ENCODE measurements at places on chromosomes 5 and 9.

- no peak for DNase-seq
Observed at GRCh38 chr5:74103131-74104023, 477.4 kb downstream of the ARHGEF28 start.

DNA sequence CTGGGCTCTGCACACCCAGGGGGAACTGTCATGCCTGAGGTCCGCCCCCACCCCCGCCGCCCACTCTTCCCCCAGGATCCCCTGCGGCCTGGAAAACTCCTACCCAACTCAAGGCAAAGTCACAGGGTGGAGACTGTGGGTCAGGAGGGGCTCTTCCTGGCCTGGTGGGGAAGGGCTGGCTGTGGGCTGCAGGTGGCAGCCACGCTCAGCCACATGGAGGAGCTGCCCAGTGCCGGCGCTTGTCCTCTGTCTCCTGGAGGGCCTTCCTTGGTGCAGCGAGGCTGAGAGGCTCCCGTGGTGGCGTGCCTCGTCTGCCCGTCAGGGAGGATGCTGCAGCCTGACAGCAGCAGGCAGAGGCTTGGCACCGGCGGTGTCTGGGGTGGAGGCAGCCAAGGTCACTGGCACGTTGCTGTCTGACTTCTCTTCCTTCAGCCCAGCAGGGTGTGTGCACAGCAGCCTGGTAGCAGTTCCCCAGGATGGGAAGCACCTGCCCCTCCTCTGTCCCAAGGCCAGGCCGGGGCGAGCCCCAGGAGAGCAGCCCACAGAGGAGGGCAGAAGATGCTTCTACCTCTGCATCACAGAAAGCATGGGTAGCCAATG lies 78.1 kb downstream of the ADAMTS2 start:
- no peak for DNase-seq

DNA sequence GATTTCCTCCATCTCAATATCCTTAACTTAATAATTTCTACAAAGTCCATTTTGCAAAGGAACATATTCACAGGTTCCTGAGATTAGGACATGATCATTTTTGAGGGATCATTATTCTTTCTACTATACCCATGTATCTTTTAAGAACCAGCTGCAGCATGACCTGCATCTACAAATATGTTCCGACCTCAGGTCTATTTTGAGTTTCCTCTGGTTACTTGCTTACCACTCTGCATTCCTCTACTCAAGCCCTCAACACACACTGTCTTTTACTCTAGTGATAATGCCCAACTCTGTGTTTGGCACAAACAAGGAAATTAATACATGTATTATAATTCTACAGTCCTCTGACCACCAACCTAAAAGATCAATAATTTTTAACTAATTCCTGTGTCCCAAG lies 386.1 kb downstream of the DNAH5 start:
- no peak for DNase-seq

GRCh38 chr5:148484651-148485050 lies 100.9 kb downstream of the FBXO38 start:
- no peak for DNase-seq

DNA sequence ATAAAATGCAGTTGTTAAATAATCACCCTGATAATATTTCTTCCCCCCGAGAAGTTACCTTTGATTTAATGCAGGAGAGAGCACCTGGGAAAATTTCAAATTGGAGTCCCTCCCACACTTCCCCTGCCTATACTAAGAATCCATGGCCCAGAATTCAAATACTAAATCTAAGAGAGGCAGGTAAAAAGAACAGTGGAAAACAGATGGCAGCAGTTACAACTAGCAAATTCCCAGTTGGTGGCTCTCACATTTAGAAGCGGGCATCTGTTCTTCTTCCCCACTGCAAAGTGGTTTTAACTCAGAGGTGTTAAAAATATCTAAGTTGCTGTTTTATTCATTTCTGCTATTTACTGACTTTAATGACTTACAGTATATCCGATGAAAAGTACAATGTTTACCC lies 210.4 kb upstream of the ELAVL2 start:
- DNase-seq: no peak

GRCh38 chr9:131755541-131756198 lies 15.8 kb upstream of the RAPGEF1 start:
- peak; percentile 64 for DNase-seq

- DNase-seq: no peak
Observed at GRCh38 chr9:826500-827280, 14.8 kb upstream of the DMRT1 start.

DNA sequence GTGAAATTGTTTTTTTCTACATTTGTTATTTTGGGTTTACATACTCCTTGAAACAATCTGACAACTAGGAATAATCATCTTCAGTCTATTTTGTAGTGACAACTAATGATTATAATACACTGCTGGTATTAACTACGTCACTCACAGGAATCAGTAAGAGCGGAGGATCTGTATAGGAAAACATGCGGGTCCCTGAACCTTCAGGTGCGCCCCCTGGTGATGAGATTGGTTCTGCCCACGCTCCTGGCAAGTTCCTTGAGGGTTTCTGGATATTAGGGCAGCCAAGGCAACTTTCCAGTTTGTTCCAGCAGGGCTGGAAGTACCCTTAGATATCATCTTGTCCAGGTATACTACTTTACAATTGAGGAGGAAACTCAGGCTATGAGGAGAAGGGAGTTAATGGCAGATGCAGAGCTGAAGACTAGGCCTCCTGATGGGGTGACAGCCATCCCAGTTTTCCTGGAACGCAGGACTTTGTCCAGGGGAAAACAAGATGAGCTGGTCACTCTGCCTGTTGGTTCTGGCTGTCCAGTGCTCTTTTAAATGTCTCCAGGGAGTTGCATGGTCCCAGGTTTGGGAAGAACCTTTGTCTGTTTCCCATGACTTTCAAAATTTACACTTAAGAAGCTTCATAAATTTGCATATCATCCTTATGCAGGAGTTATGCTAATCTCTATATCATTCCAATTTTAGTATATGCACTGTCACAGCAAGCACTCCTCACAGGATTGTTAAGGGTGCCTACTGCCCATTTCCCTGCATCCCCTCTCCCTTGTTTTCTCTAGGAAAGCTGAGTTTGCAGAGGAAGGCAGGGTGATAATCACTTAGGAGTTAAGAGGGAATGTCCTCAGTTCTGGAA lies 14.9 kb upstream of the WNT8A start:
- DNase-seq: peak; percentile 38

- no peak for DNase-seq
Observed at GRCh38 chr9:8653111-8653510, 853.5 kb upstream of the DMAC1 start.

DNA sequence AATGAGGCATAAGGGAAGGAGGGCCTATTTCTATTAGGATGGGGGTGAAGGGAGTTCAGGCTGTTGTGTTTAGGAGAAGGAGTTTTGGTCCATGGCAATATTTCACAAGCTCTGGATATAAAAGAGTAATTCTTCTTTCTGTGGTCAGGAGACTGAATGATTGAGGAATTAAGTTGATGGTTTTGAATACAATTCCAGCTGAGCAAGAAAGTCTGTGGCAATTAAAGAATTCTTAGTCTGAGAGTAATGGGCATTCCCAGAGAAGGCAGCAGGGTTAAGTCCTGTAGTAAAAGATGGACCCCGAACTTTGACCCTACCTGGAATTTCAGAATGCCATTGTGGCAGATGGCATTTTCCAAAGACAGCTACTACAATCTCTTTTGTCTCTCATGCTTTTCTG lies 202.6 kb downstream of the TLE4 start:
- DNase-seq: no peak

- DNase-seq: no peak
Observed at GRCh38 chr9:13322828-13323550, 43.5 kb upstream of the MPDZ start.

- DNase-seq: no peak
Observed at GRCh38 chr5:91850031-91850430, 466.9 kb upstream of the ARRDC3 start.

- no peak for DNase-seq
Observed at GRCh38 chr9:128928624-128929023, 7.8 kb downstream of the PHYHD1 start.

GRCh38 chr9:78399153-78399552 lies 102.2 kb downstream of the PSAT1 start:
- no peak for DNase-seq

- no peak for DNase-seq
Observed at GRCh38 chr9:110016340-110016739, 191.6 kb downstream of the C9orf152 start.

DNA sequence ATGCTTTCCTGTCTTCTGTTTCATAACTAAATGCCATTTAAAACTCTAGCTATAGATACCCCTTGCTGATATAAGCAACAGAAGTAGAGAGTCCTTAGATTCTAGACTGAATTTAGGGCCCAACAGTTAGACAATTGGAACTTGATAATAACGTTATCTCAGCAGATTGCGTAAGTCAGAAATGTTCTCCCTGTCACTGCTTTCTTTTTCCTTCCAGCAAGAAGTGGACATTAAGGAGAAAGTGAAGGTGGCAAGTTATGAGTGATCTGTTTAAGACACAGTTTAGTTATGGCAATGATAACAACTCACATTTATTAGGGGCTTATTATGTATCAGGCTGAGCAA lies 6.9 kb upstream of the GLIS3 start:
- DNase-seq: no peak

GRCh38 chr9:89410641-89411350 lies 87.1 kb downstream of the SEMA4D start:
- no peak for DNase-seq

DNA sequence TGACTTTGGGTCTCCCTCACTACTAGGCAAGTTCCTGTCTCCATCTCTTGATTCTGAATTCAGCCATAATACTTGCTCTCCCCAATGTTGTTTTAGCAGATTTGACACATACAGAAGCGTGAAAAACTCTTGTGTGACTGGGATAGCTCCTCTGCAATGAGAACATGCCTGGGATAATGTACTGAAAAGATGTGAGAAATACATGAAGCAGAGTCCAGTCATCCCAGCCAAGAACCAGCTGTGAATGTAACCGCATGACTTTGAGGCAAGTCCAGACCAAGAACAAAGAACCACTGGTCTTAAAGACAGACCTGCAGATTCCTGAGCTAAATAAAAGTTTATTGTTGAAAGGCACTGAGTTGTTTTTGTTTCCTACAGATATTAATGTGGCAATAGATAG lies 135.0 kb downstream of the NMUR2 start:
- DNase-seq: no peak

GRCh38 chr5:151659001-151659754 lies 27.5 kb downstream of the SPARC start:
- peak; percentile 58 for DNase-seq

GRCh38 chr5:157747766-157748700 lies 4.5 kb downstream of the LSM11 start:
- no peak for DNase-seq

DNA sequence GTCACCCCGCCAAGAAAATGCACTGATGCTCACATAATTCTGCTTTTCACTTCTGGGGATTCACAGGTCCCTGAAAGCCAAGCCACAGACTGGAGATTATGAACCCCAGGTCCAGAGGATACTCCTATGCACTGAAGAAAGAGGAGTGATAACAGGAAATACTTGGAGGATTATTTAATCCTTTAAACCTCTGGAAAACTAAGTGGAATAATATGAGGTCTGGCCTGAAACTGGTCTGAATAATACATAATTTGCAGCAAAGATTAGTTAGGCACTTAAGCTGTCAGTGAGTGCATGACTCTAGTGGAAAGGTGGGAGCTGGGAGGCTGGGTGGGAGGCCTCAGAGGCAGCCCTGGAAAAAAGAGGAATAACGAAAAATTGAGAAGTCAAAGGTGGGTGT lies 45.7 kb downstream of the MARCHF3 start:
- no peak for DNase-seq

GRCh38 chr9:129919841-129920240 lies 84.6 kb downstream of the USP20 start:
- DNase-seq: no peak

DNA sequence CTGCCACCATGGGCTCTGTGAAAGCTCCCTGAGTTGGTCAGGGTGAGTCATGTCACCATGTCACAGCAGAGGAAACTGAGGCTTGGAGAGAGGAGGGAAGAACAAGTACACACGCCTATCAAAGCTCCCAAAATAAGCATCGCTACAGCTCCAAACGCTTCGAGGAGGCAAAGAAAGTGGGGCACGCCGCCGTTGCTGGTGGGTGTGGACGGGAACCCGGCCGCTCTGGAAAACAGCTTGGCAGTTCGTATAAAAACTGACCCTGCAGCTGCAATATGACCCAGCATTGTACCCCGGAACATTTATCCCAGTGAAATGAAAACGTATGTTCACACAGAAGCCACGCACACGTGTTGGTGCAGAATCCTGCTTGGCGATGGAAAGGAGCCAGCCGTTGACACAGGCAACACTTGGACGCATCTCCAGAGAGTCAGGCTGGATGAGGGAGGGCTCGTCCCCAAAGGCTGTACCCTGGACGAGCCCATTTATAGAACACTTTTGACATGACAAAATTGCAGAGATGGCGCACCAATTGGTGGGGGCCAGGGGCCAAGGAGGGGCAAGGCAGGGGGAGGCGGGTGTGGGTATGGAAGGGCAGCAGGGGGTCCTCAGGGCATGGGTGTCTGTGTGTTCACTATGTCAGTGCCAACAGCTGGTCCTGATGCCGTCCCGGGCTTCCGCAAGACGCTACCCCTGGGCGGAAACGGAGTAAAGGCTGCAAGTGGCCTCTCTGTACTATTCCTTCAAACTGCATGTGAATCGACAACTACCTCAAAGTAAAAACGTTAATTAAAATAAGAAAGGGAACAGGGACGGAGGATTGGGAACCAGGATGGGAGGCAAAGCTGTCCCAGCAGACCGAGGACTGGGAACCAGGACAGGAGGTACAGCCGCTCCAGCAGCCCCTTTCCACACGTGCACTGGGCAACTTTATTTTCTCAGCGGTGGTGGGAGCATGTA lies 173.0 kb downstream of the OLFM1 start:
- DNase-seq: no peak

- DNase-seq: no peak
Observed at GRCh38 chr5:37825334-37825915, 14.4 kb downstream of the GDNF start.

DNA sequence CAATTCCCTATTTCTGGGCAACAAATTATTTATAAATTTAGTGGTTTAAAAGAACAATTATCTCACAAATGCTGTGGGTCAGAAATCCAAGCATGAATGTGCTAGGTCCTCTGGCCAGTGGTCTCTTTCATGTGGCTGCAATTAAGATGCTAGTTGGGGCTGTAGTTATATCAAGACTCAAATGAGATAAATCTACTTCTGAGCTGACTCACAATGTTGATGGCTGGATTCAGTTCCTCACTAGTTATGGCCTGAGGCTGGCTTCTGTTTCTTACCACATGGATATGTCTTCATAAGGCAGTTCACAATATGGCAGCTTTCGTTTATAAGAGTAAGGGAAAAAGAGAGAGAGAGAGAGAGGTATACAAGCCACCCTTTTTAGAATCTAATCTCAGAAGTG lies 717.0 kb downstream of the PRELID2 start:
- no peak for DNase-seq

- DNase-seq: no peak
Observed at GRCh38 chr9:95807326-95807947, 68.1 kb upstream of the ERCC6L2 start.

GRCh38 chr5:33068786-33069185 lies 357.7 kb downstream of the NPR3 start:
- DNase-seq: no peak

- no peak for DNase-seq
Observed at GRCh38 chr5:126446498-126447224, 23.5 kb downstream of the GRAMD2B start.

GRCh38 chr9:126470241-126470993 lies 143.3 kb upstream of the LMX1B start:
- no peak for DNase-seq

Measured in stimulated activated CD8-positive, alpha-beta memory T cell treated with anti-CD3 and anti-CD28 coated beads, Interleukin-15, amount 100 ng/mL, for 24 hours (primary cell).